D721Med (cell line): ENCODE measurements at places on chromosomes 4 and X.

- peak; percentile 15 for DNase-seq
These were observed 1.7 kb downstream of the UNC5C start for GRCh38 chr4:95546866-95547714.

- DNase-seq = no peak
These were observed 239.2 kb downstream of the DKK2 start for GRCh38 chr4:106796876-106797275.

DNA sequence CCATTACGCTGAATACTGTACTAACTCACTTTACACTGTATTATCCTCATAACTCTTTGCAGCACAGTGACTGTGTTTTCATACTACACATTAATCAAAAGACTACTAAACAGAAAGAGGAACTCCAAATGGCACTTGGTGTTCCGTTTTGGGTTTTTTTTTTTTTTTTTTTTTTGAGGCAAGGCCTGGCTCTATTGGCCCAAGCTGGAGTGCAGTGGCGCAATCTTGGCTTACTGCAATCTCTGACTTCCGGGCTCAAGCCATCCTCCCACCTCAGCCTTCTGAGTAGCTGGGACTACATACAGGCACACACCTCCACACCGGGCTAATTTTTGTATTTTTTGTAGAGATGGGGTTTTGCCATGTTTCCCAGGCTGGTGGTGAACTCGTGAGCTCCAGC lies 10.7 kb downstream of the KLHL8 start:
- no peak for DNase-seq

GRCh38 chr4:88672987-88673386 lies 24.6 kb downstream of the NAP1L5 start:
- DNase-seq = no peak

- DNase-seq = no peak
These were observed 13.9 kb downstream of the LCORL start for GRCh38 chr4:18007625-18008024.

DNA sequence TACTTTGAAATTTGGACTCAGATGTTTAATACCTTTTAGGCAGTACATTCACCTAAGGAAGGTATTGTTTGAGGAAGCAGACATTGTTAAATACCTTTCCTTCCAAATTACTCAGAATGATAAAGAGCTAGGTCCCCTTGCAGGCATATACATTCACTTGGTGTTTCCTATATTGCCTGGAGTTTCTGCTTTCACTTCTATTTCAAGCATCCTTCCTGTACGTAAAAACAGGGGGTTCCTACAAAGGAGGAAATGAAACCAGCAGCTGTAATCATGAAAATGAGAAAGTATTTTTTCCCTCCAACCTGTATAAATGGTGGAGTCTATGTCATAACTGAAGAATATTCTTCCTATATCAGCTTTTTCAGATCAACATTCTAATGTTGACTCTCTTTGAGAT lies 90.4 kb upstream of the RASGEF1B start:
- no peak for DNase-seq

- no peak for DNase-seq
These were observed 847.9 kb downstream of the RAB28 start for GRCh38 chr4:12636191-12636590.

- no peak for DNase-seq
These were observed 2.7 kb upstream of the SMIM20 start for GRCh38 chr4:25911356-25911755.

GRCh38 chrX:3550160-3550751 lies 163.2 kb downstream of the PRKX start:
- no peak for DNase-seq

DNA sequence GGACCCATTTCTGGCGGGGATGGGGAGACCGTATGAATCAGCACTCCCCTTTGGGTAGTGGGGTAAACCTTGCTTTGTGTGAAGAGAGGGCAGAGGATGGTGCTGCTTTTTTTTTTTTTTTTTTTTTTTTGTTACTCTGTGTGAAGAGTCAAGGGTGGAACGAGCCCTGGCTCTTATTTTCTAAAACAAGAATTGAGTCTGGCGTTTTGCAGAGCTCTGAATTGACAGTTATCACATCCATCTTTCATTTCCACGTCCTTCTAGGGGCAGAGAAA lies 1.2 kb downstream of the SLAIN2 start:
- DNase-seq = no peak

DNA sequence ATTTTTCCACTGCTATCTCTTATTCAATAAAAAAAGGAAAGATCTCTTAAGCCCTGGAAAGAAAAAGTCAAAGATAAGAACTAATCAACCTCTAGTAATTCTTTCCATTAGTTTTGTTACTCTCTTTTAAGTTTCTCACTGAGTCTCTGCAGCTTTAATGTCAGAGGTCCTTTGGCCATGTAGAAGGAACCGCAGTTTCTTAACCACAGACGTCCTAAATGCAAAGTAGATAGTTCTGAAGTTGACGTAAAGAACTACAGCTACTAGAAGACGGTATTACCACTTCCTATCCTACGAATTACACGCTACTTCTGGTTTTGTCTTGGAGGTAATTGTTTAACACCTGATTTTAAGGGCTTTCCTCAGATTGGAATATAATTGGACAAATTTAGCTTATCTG lies 325.9 kb downstream of the ANKRD50 start:
- no peak for DNase-seq

- DNase-seq = no peak
These were observed 1.1 kb downstream of the OGT start for GRCh38 chrX:71533851-71534561.

DNA sequence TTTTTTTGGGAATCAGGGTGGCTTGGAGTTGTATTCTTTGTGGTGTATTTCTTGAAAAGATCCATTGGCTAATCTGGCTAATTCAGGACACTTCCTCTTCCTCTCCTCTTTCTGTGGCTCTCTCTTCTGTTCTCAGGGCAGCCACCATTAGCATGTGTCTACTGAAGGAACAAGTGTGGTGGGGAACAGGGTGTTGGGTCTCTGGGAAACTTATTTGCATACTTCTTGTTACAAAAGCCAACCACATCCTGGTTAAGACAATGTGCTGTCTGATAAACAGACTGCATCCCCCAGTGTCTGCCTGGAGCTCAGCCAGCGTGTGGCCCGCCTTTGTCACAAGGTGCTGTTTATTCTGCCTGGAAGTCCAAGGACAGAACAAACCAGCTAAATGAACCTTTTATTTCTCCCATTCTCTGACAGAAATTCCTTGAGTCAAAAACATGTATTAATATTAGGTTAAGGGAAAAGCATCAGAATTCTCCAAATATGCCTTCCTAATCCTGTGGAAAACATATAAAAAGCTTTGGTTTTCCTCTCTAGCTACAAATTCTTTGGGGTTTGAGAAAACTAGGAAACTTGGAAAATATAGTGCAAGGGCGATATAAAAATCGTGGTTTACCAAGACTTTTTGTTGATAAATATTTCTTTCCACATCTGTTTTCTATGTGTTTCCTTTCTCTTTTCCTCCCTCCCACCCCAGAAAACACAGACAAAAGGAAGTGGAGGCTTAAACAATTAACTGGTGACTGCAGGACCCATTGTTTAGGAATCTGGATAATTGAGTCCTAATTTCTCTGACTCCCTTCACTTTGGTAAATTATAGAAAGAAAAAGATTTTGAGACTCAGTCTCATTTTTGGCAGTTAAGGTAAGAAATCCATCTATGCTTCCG lies 203.6 kb downstream of the SPRY1 start:
- no peak for DNase-seq

- DNase-seq = no peak
These were observed 919 bp upstream of the SEC24B start for GRCh38 chr4:109432696-109433095.

- no peak for DNase-seq
These were observed 1.0 kb upstream of the TLR1 start for GRCh38 chr4:38805530-38806145.
